ENCODE measurements at places on chromosomes 6 and 20.
A peak's percentile ranks its signal among the peaks of the same experiment; 100 is the strongest.

GRCh38 chr6:7896465-7896987 is 14.1 kb downstream of the TXNDC5 start:
- DNase-seq = no peak

DNA sequence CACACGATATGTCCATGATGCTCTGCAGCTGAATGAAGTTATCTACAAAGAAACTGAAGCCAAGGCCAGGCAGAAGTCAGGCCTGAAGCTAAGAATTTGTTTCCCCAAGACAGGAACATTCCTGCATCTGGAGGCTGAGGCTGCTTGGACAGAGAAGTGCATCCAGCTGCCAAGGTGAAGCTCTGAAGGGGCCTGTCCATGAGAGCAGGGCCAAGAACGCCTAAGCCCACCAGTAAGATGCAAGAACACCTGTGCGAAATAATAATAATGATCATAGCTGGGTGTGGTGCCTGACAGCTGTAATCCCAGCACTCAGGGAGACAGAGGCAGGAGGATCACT is 37.7 kb upstream of the B4GALT5 start:
- DNase-seq = no peak

DNA sequence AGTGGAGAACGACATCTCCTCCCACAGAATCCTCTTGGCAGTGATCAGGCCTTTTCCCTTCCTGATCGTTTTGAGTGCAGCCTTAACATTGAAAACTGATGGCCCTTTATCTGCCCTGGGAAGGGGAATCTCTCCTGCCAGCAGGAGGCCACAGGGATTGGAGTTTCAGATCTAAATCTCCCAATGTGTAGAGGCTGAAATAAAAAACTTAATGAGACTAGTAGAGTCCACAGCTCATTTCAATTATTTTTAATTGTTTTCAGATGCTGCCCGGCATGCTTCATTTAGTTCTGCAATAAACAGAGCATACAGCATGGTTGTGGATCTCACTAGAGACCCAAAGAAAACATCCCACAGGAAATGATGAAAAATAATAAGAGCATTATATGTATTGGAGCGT is 662.2 kb upstream of the HS3ST5 start:
- no peak for DNase-seq

DNA sequence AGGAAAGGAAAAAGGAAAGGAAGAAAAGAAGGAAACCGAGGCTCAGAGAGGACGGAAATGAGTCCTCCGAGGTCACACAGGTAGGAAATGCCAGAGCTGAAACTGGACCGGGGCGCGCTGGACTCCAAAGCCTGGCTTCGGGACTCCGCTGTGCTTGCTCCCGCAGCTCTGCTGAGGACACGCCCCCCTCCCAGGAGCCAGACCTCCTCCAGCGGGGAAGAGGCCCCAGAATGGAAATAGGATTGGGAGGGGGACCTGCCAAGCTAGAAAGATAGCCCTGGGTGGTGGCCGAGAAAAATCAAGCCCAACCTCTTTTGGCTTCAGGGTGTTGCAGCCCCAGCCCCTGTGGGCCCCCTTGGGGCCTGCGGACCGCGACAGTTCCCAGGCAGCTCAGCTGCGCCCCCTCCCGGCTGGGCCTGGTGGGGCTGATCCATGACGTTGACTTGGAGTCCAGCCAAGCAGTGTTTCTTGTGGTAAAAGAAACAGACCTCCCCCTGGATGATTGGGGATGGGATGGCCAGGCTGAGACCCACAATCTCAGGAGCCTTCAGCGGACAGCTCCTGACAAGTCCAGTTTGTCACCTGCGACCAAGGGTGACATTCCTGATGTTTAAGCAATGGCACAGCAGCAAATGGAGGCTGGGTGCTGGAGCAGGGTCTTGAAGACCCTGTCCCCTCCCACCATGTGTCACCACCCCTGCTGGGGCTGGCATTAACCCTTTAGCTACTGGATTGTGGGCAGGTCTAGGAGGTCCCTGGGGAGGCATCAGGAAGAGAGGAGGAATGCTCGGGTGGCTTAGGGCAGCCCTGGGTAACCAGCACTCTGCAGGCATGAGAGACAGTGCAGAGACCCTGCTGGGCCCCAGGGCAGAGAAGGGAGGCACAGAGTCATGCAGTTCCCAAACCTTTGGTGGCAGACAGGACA is 55.4 kb downstream of the RIPOR3 start:
- peak; percentile 15 for DNase-seq

DNA sequence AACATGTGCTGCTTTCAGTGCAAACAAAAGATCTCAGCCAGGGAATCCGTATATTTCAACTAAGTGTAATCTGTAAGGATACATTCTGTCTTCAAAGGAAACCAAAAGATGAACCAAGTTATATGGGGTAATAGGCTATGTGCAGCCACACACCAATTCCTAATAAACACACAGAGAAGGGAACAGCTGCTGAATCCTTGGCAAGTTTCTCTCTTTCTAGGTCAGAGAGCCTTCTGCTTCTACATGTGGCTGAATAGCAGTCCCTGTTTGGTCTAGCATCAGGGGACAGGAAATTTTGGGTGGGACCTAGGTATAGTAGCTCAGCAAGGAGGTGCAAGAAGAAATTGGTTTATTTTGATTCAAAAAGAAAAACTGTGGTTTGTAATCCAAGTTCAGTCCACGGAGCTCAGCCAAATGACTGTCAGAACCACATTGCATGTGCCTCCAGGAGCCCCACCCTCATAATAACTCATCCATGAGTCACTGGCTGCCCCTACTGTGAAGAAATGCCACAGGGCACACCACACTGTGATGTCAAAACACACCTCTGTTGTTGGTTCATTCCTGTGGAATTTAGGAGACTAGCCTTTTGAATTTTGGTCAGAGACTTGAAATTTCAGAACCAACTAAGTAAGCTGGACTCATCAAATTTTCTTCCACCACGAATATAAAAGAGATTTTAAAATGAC is 21.1 kb downstream of the SPTLC3 start:
- DNase-seq = peak; percentile 89

DNA sequence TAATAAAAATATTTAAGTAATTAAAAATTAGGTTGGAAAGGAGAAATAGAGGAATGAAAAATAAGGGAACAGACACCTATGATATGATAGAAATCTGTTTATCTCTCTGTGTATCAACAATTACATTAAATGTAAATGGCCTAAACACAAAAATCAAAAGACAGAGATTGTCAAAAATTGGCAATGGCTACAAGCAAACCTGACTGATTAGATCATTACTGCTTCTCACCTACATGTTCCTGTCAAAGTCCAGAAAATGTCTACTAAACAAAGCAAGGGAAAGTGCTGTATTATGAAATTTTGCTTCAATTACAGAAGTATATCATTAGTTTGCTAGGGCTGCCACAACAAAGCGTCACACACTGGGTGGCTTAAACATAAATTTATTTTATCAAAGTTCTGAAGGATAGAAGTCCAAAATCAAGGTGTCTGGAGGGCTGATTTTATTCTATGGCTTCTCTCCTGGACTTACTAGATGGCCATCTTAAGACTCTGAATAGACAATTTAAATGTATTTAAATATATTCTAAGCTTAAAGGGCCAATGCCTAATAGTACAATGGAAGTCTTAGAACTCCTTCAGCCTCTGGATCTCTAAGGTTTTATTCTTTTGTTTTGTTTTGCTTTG is 6.3 kb downstream of the ME1 start:
- no peak for DNase-seq

- DNase-seq = no peak
Observed at GRCh38 chr6:29490055-29490454, 2.3 kb upstream of the MAS1L start.

DNA sequence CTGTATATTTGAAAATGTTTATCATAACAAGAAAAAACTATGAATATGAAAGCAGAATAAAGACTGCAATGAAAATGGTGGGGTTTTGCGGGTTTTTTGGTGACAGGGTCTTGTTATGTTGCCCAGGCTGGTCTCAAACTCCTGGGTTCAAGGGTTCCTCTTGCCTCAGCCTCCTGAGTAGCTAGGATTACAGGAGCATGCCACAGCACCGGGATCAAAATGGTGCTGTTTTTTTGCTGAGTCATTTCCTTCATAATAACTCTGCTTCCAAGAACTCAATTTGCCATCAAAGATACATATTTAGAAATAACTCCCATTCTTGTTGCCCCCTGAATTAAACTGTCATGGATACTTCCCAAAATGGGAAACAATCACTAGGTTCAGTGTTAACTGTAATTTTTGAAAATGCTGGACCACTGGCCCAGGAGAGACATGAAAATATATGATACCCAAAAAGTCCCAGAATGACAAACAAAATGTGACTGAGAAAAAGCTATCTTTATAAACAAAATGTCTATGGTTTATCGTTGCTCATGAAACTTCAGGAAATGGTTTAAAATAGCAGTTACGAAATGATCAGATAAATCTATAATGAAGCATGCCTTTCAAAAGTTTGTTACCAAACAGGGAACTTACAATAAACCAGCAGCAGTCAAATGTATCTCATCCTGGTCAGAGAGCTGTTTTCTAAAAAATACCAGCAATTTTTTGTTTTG is 32.2 kb downstream of the ILRUN start:
- DNase-seq = no peak

- peak; percentile 41 for DNase-seq
Observed at GRCh38 chr6:135537741-135538301, 40.3 kb upstream of the AHI1 start.

DNA sequence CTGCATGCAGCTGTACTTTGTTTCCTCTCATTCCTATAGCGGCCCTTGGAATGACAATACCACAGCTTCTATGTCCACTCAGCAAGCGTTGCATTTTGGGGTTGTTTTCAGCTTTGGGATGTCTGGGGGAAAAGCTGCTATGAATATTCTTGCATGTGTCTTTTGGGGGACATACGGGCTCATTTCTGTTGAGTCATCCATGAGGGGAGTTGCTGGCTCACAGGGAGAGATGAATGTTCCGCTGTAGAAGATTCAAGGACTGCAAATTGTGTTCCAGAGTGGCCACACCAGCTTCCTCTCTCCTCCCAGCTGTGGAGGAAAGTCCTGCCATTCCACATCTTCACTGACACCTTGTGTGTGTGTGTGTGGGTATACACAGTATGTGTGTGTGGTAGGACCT is 43.3 kb downstream of the TGM2 start:
- no peak for DNase-seq

DNA sequence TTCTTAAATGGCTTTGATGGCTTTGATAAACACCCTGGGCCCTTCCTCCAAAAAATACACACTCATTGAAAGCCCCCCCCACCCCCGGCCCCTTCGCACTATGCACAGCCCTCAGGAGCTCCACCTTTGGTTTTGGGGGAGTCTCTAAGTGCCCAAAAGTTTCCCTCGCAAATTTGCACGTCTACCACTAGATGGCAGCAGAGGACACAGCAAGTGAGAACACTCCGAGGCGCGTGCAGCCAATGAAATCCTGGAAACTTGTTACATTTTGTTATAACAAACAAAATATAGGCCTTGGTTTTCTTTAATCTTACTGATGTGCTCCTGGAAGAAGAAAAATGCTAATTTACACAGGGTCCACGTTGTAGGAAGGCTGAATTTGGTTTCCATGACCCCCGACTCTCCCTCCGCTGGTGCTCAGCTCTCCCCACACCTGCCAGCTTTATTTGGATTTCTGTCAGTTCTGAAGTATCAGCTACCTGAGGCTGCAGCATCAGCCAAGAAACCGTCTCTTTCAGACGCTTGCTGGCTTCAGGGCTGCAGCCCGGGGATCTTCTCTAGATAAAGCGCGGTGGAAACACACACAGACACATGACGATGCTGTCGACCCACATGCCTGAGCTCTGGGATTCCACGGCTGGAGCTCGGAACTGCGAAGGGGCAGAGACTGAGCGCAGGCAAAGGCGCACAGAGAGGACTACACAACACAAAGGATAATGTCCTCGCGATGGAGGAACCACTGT is 148.3 kb upstream of the RPS6KA2 start:
- peak; percentile 34 for DNase-seq

DNA sequence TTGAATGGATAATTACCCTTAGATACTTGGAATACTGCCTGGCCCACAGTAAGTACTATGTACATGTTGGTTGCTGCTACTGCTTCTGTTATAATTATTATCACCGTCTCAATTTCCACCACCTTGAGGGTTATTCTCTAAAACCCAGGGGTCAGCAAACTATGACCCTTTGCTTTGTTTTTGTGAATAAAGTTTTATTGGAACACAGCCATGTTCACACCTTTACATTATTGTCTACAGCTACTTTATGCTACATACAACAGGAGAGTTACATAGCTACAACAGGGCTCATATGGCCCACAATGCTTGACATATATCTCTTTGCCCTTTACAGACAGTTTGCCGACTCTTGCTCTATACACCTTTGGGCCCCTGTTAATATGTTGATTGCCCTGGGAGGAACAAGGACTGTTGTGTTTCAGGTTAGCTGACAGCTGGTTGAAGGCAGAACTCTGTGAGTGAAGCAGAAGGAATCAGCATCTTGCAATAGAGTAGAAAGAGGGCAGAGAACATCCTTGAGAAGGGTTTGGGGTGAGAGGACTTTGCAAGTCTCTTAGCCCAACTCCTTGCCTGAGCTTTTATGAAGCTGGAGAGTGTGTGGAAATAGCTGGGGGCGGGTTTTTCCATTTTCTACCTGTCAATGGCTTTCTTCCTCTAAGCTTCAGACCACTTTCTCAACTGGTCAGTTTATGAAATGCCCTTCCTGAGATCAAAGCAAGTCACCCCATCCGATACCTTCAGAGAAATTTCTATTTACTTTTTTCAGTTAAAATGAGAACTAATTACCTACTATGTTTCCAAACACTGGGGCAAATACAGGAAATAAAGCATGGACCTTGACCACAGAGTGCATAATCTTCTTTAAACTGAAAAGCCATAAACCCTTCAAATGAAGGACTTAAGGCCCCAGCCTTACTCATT is 3.5 kb upstream of the MEP1A start:
- no peak for DNase-seq

- peak; percentile 89 for DNase-seq
Observed at GRCh38 chr6:168155193-168155592, 76.2 kb upstream of the FRMD1 start.

- DNase-seq = no peak
Observed at GRCh38 chr6:142246960-142247359, 54.8 kb upstream of the ADGRG6 start.

- no peak for DNase-seq
Observed at GRCh38 chr6:14921170-14921569, 324.7 kb upstream of the JARID2 start.

DNA sequence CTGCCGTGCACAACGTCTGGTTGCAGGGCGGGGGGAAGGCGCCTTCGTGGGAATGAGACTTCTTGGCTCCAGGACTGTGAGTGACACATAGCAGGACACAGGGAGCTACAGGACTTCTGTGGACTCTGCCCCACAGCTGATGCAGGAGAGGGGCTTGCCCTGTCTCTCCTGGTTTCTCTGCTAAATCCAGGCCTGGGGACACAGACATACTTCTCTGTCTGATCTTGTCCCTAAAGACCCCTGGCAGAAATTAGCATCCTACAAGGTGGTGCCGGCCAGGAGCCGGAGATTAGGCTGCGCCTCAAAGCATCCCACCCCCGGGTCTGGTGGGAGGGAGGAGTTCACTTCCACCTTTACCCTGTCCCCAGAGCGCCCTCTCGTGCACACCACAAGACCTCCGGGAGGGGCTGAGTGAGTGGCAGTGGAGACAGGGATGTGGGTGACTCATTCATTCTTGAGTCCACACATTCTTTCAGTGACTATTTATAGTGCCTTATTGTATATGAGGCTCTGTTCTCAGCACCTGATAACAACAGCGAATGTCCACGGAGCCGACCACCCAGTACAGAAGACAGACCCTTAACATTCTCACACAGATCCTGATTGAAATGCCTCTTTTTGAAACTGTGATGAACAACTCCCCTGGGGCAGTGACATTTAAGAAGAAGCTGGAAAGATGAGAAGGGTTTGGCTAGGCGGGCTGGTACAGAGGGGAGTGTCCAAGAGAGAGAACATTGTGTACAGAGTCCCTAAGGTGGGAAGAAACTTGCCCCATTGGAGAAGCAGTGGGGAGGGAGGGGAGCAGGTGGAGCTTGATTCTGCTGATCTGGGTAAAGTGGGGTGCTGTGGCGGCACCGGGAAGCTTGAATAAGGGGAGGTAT is 39.0 kb downstream of the GMPR start:
- peak; percentile 74 for DNase-seq

Measured in kidney glomerular epithelial cell (primary cell).